NCI-H1930 (cell line): ENCODE measurements at places on chromosomes 1 and 21.

DNA sequence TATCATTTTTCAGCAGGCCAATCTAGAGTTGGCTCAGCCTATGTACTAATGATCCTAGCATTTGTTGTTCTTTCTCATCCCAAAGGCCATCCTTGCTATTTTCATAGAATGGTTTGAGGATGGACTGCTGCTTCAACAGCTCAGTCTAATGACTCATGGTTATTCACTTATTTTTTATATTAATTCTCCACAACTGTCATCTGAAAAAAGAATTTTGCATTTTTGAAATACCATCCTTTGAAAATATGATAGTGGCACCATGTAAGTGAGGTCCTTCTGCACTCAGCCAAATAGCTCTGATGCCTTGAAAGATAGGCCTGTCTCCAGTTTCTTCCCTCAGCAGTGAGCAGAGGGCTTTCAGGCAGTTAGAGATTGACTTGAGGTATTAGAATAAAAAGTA lies 377.5 kb downstream of the LMO4 start:
- DNase-seq, result no peak

GRCh38 chr1:113834716-113835115 lies 22.4 kb upstream of the RSBN1 start:
- DNase-seq, result no peak

GRCh38 chr1:9434247-9435152 lies 104.8 kb upstream of the SLC25A33 start:
- no peak for DNase-seq

GRCh38 chr1:111847466-111847865 lies 91.8 kb downstream of the DDX20 start:
- no peak for DNase-seq

GRCh38 chr1:29389533-29390041 lies 153.3 kb downstream of the PTPRU start:
- DNase-seq, result no peak

DNA sequence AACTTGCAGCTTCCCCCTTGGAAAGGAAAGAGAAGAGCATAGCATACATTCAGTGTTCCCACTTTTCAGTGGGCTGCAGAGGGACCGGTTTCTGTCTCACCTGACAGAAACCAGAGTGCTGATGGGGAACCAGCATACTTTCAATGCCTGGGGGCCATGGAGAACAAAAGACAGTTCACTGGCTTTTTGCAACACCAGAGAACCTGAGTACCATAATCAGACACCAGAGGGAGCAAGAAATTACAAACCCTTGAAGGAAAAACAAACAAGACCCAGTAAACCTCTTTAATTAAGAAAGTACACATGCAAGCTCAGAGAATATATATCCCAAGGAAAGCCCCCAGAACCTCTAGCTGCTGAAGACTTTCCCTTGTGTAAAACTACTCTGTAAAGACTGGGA lies 51.1 kb downstream of the CSMD2 start:
- no peak for DNase-seq

- DNase-seq, result no peak
These were observed 111.3 kb upstream of the CSF3R start for GRCh38 chr1:36594023-36594422.

GRCh38 chr21:8991968-8992621 lies 1529.3 kb upstream of the TPTE start:
- no peak for DNase-seq

DNA sequence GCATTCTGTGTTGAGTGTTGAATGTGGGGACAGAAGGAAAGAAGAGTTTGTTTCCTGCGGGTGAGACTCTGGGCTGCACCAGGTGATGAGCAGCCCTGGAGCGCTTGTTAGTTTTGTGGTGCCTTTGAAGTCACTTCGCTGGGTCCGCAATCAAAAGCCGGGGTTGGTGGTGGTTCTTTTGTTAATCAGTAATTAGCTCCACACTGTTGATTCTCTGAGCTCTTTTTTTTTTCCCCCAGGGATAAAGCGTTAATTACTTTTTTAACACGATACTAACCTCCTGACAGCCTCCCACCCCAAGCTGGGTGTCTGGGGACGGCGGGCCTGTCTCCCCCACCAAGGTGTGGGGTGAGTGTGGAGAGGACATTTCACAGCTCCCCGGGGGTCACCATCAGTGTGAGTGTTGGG lies 56.6 kb downstream of the AGPAT3 start:
- DNase-seq, result no peak

DNA sequence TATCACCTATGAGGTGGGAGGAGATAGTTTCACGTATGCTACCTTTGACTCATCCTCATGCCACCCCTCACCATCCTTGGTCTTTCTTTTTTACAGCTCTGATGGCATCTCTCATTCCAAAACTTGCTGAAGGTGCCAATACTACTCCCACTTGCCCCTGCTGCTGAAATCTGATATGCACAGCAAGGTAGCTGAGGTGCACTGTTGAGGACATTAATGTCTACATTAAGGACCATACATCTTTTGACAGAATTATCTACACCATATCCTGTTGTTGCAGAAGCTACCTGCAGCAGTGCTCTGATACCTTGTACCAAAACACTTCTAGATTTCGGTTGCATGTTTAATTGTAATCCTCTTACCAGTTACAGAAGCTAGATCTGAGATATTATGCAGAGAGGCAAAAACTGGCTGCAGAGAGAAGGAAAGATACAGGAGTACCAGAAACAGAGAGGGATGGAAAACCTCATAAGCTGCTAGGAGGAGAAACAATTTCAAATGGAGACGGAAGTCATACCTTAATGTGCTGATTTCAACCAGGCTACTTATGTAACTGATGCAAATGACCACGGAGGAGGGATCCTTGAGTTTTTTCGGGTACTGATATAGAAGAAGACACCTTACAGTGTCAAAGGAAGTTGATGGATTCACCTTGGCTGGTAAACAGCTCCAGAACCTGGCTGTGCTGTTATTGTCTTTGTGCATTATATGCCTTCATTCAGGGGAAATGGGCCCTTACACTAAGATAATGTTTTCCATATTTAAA lies 19.3 kb upstream of the PTPRC start:
- no peak for DNase-seq
